GM23338 (cell line): ENCODE measurements at places on chromosomes 2 and 18. TPM values are rescaled to one million over a fixed set of nuclear protein-coding genes. Genes with fewer than 3 reads are reported as not detected.
A peak's percentile ranks its signal among the peaks of the same experiment; 100 is the strongest.

DNA sequence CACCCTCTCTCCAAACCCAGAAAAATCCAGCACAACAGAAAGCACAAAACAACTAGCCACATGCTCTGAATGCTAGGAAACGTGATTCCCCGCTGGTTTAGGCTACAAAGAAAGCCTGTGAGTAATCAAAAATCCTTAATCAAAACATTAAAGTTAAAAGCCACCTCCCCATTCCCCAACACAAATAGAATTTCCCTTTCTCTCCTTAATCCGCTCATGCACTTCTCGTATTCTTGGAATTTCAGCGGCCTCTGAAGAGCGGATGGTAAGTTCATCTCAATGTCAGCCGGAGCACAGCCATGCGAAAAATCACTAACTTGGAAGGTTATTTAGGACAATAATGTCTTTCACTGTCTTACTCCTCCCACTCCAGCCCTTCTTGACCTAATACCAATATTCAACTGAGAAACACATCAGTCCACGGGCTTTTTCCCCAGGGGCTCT lies 126.7 kb downstream of the OSBPL1A start:
- peak; percentile 58 for DNase-seq

DNA sequence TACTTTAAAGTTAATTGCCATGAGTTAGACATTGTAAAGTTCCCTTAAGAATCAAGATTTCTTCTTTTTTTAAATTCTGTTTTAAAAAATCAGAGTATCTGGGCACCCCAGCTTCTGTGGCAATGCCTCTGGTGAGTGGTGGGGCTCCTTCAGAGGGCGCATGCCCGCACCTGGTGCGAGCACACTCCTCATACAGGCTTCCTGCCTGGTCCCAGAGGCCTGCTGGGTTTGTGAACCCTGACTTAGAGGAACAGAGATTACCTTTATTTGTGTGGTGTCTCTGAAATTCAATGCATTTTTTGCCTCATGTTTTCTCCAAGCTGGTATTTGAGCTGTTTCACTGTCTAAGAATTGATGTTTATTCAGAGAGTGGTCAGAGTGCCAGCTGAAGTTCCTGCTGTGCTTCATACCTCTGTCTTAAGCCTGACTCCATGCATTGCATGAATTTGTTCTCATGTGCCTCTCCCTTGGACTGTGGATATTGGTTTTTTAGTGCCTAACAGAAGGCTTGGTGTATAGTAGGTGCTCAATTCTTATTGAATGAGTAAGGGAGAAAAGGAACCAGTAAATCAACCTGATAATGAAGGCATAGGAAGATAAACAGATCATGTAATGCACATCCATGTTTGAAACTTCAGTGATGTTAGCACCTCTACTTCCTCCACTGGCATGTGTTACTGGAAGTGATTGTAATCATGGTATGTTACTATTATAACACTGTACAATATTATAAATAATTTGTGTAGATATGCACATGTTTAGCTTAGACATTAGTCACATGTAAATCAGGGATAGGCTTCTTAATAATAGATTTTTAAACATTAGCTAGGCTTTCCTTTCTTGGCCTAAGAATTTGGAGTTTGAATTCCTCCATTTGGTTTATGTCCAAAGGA lies 29.0 kb downstream of the PHLPP1 start:
- peak; percentile 43 for DNase-seq

DNA sequence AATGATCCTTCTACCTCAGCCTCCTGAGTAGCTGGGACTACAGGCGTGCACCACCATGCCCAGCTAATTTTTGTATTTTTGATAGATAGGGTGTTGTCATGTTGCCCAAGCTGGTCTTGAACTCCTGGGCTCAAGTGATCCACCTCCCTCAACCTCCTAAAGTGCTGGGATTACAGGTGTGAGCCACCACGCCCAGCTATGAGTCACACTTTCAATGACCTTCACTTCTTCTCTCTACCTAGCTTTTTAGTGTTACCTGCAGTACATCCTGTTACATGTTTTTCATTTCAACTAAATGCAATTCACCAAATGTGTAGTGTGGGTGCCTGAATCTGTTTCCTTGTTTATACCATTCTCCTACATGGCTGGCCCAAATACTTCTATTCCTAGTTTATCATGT lies 64.0 kb downstream of the SLC39A10 start:
- no peak for DNase-seq

- peak; percentile 43 for DNase-seq
Observed at GRCh38 chr2:214310319-214310718, 100.5 kb upstream of the VWC2L start.

- DNase-seq, result no peak
Observed at GRCh38 chr2:157857881-157858280, 18.2 kb downstream of the ACVR1 start.

DNA sequence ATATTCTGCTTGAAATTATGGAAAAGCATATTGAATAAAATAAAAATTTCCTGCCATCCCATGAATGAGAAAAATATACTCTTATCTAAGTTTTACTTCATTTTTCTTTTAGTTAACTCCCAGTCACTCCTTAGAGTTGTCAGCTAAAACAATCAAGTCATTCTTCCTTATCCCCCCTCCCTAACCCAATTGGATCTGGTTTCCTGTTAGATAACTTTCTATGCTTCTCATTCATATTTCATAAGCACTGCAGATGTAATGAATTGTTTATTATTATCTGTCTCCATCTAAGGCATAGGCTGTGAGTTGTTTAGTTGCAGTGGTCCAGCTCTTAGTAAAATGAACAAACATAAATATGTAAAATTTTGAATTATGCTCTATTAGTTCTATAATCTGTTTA lies 244.0 kb upstream of the GCFC2 start:
- no peak for DNase-seq

- DNase-seq, result peak; percentile 31
Observed at GRCh38 chr18:62659698-62660097, 55.6 kb upstream of the PHLPP1 start.

Gene TRAK2
- 12.0 and 17.0 TPM in 2 replicates for total RNA-seq

DNA sequence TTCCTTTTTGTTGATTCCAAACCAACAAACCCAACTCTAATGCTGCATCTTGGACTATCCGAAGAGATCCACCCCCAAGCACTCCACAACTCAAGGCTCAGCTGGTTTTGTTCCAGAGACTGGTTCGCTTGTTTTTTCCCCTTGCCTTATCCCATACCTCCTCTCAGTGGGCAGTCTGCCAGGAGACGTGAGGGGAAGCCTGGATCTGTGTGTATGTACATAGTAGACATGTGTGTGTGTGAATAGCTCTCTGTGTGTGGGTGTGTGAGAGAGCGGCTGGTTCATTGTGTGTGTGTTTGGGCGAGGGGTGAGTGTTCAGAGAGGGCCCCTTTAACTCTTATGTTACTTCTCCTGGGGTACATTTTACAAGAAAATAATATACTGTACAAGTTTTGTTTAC lies 94.4 kb downstream of the NRP2 start:
- no peak for DNase-seq

DNA sequence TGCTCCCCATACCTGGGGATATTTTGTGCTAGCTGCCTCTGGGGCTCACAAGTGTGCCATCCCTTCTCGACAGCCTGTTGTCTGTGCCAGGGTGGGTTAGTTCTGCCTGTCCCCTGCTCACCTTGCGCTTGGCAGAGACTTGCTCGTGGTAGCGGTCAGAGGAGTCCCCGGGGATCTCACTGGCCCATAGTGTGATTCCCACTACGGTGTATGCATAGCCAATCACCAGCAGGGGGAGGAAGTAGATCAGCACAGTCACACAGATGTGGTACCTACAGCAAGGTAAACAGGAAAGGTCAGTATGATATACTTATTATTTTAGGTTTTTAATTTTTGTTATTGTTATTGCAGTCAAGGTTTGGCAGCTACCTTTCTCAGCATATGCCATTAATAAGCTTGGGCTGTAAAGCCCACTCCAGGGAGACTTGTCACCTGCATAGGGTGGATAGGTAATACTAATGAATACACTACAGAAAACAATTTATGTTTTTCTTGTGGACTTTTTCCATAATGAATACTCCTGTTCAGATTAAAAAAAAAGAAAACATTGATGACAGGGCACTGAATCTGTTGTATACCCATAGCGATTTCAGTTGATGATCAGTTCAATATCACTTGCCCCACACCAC lies 95.2 kb downstream of the POLE4 start:
- peak; percentile 92 for DNase-seq

Gene VWA3B
- not detected in 2 replicates for total RNA-seq

DNA sequence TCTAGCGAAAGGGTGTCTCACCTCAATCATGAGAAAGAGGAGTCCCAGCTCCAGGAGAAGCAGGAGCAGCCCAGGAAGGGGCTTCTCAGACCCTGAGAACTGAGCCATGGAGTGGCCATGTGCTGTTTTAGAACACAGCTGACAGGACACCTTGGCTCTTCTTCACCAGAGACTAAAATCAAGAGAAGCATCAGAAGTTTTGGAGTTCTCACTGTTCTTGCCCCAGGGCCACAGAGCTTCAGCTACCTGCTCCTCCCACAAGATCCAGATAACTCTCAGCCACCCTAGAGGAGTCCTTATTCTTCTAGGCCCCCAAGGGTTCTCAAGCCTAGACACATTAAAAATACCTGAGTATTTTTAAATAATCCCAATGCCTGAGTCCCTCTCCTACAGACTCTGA lies 99.6 kb upstream of the ATP8B1 start:
- DNase-seq, result no peak

Gene FOXD4L1
- total RNA-seq, result not detected in 2 replicates

DNA sequence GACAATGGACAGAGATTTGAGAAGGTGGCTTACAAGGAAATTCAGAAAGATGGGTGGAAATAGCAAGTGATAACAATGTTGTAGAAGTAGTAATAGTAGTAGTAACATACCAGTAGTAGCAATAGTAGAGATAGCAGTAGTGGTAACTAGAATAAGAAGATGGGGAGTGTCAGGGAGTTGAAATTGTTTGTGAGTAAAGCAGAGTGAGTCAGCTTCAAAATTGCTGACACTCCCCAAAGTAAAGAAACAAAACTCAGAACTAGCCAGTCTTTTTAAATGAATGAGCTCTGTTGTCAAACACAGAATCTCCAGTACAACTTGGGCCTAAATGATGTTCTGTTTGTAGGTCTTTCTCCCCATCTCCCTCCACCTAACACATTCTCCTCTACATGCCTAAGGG lies 1040.9 kb downstream of the CBLN2 start:
- DNase-seq, result no peak

Gene PCARE
- total RNA-seq, result not detected in 2 replicates

Gene BUB1
- 178 and 184 TPM in 2 replicates for total RNA-seq

Gene SNRNP27
- total RNA-seq, result 54.3 and 65.2 TPM in 2 replicates

GRCh38 chr2:188610827-188611226 lies 319.2 kb downstream of the GULP1 start:
- DNase-seq, result no peak

Gene MTLN
- total RNA-seq, result 34.1 and 40.2 TPM in 2 replicates

DNA sequence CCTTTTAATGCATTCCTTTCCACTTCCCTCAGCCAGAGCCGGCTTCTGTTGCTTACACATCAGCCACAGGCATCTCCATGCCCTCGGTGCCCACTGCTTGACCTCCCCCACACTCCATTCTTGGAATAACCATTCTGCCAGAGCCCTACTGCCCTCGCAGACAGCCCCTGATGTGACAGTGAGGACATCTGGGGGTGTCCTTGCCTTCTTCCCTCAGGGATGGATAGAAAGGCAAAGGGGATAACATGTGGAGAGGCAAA lies 6.4 kb upstream of the NPPC start:
- no peak for DNase-seq

- DNase-seq, result peak; percentile 72
Observed at GRCh38 chr2:132392221-132392620, 24.4 kb upstream of the GPR39 start.

Gene PTPN18
- total RNA-seq, result 9.8 and 10.9 TPM in 2 replicates

DNA sequence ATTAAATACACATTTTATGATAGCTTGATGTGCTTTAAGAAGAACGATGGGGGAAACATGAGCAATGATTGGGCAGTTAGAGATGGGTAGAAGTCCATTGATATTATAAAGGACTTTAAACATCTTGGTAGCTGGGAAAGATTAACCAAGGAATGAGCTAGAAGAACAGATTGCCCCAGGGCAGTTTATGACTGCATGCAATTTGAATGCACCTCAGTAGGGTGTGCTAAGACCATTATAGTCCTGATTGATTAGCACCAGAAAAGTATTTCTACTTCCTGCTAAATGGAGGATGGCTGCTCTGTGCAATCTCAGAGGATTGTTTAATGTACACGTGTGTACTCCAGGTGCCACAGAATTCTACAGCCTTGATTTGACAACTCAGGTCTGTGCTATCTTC lies 641.9 kb downstream of the CNTNAP5 start:
- no peak for DNase-seq

GRCh38 chr2:54570925-54571694 lies 115.0 kb downstream of the SPTBN1 start:
- no peak for DNase-seq

DNA sequence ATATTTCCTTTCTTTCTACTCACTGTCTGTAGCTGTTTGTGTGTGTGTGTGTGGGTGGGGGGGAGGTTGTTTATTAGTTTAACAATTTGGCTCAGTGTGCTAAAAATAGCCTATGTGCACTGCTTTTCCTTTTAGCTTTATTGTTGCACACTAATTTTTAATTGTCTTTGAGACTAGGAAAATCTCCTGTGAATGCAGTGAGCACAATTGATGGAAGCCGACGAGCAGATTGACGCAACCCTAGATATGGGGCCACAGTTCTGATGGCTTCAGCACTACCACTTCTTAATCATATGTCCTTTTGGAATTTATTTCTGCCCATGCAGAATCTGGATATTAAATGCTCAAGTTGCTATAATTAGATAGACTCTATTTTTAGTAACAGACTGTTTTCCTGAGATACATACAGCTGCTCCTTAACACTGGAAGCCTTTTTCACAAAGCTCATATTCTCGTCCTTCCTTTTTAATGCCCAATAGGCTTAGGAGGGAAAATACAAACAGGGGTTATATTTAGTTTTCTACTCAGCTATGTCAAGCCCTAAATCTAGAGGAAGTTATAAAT lies 109.1 kb downstream of the IRS1 start:
- DNase-seq, result no peak

- no peak for DNase-seq
Observed at GRCh38 chr2:64447317-64448040, 6.5 kb upstream of the LGALSL start.

Gene DLGAP1
- total RNA-seq, result 48.5 and 59.5 TPM in 2 replicates

GRCh38 chr2:223735035-223735640 lies 102.2 kb downstream of the AP1S3 start:
- no peak for DNase-seq

DNA sequence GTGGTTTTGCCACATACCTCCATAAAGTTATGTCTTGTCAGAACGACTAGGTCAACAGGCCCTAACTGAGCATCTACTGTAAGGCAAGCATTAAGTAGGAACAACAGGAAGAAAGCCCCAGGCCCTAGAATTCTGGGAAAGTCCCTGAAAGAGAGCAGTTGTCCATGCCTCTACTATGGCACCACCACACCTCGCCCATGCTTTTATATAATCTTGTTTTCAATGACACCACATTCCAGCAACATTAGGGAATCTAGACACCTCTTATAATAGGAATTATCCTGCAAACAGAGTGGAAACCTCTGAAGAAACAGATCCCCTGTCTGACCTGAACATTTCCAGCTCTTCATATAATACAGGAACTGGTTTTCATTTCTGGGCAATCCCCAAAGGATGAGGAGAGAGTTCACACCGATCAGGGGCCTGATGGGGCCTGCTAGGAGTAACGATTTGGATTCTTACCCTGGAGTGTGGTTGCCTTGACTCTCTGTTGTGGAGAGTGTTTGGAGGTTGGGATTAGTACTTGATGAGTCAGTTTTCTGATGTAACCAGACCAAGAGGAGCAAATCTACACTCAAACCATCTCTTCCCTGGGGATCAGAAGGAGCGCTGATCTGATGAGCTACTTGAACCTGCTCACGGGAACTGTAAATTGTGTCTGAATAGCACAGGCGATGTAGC lies 31.9 kb upstream of the CEP68 start:
- no peak for DNase-seq

GRCh38 chr2:39731546-39731945 lies 47.5 kb downstream of the THUMPD2 start:
- DNase-seq, result no peak

Gene TP53I3
- 35.7 and 36.5 TPM in 2 replicates for total RNA-seq
